ENCODE measurements at places on chromosomes 2 and 18.

GRCh38 chr2:221268631-221269030 is 303.5 kb downstream of the EPHA4 start:
- no peak for DNase-seq

- DNase-seq: no peak
Measured at GRCh38 chr2:112795774-112796173, 11.5 kb upstream of the IL1A start.

- no peak for DNase-seq
Measured at GRCh38 chr2:75466708-75467311, 93.9 kb downstream of the EVA1A start.

DNA sequence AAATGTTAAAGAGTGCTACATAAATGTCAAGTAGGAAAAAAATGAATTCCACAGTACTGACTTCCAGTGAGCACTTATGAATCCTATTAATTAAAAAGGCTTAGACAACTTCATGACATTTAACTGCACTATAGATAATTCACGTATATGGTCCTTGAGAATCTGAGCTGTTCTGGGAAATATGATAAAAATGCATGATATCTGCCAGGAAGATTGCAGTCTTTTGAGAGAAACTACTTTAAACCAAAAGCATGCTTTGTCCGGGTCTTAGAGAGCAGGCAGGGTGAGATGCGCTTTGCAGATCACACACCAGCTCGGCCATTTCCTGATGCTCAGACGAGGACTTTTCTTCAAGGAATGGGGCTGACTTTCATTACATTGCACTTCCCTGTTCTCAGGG is 42.6 kb downstream of the CMPK2 start:
- no peak for DNase-seq

DNA sequence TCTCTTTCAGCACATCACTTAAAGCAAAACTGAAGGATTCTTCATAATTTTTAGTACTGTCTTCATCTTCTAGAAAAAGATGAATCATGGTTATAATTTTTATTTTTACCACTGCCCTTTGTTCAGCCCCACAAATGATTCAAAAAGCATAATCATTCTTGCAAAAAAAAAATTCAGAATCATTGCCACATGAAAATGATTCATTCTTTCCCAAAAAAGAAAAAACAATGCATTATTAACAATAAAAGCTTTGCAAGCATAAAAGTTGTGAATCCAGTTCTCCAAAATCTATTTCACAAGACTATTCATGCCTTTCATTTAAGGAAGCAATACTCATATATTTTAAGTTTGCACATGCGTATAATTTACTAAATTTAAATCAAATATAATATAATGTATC is 204.8 kb downstream of the RBM43 start:
- no peak for DNase-seq
